Frontal cortex (tissue), 4 donors: ENCODE measurements at places on chromosomes 1 and 21.

GRCh38 chr1:245091818-245092637, 62.8 kb upstream of the KIF26B start:
- no peak for DNase-seq

DNA sequence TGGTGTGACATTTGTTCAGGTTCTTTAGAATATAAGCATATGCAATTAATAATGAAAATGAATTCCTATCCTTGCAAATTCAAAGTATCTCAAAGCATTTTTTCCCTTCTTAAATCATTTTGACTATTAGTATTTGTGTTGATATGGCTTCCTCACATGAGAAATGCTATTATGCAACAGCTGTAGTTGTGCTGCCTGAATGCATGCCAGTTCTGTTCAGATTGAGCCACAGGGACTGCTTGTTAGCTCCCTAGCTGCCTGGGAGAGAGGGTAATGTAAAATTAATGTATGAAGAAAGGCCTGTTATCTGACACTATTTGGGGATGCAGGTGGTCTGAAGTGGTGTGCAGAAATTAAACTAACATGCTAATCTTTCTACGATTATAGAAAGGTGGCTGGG, 45.5 kb downstream of the CACHD1 start:
- DNase-seq = no peak

DNA sequence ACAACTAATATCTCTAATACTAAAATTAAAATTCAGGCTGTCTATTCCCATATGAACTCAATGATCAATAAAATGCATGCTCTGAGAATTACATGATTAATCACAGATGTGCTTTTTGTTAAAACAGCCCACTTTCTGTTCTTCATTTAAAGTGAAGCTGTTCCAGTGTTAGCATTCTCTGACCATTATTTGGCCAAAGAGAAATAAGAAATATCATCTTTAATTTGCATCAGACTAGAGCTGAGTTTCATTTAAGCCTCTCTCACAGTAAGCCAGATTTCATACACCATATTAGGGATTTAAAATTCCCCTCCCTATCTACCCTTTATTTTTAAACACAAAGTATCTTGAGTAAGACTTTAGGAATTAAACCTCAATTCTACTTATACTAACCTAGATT, 261.6 kb downstream of the TPR start:
- DNase-seq = no peak

DNA sequence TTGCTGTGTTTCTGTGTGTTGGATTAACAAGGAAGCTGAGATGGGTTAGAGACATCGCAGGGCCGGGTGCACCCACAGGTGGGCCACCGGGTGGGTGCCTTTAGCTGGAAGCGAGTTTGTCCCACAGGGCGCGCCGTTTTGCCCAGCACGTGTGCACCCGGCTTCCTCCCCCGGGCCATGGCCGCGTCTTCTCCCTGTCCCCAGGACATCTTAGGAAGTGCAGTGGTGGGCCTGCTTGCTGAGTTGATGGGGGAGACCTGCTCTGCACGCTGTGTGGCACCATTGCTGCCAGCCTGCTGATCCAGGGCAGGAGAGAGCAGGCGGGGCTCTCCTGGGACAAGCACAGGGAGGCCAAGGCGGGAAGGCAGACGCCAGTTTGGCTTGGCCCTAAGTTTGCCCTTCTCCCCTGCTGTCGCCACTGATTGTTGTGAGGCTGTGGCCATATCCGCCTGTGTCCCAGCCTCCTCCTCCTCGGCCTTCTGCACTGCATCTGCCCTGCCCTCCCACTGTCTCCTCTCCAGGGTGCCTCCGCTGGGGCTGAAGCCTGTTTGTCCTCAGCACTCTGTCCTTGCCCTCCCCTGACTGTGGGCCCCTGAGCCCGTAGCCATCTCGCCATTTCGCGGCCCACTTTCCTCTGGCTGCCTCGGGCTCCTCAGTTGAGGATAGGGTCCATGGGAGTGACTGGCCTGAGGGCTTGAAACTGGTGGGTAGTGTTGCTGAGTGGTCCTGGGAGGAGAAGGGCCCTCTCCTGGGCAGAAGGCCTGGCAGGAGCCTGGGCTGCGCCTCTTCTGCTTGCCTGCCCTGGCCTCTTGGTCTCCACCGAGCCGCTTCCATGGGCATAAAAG, 47.6 kb downstream of the PKNOX1 start:
- no peak for DNase-seq

DNA sequence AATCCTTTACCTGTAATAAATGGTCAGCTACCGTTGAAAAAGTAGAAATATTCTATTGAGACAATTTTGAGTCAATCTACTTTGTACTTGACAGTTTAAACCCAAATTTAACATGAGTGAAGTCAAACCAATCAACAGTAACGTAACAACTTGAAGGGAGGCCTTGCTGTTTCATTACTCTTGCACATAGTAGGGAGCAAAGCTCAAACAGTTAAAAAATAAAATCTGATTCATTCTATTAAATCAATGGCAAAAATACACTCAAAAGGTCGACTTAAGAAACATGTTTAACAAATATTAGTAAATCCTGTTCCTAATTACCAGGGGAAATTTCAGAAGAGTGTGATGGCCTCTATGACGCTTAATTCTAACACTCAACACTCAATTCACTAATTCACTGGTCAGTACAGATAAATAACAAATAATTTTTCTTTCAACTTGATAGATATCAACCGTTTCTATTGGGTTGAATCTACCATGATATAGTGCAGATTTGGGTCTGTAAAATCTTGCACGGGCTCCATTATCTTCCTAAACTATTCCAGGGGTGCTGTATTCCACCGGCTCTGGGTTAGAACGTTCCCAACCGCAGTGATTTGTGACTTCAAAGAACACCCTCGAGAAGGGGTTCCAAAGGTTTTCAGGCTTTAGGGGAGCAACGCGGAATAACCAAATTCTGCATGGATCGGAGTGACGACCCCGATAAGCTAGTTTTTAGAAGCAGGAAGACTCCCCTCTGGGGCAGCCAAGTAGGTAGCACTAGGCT, 1.4 kb downstream of the TARBP1 start:
- DNase-seq = no peak

GRCh38 chr1:43074244-43074643, 97.8 kb downstream of the EBNA1BP2 start:
- no peak for DNase-seq

- no peak for DNase-seq
Measured at GRCh38 chr1:153778051-153778823, 3.0 kb downstream of the SLC27A3 start.

DNA sequence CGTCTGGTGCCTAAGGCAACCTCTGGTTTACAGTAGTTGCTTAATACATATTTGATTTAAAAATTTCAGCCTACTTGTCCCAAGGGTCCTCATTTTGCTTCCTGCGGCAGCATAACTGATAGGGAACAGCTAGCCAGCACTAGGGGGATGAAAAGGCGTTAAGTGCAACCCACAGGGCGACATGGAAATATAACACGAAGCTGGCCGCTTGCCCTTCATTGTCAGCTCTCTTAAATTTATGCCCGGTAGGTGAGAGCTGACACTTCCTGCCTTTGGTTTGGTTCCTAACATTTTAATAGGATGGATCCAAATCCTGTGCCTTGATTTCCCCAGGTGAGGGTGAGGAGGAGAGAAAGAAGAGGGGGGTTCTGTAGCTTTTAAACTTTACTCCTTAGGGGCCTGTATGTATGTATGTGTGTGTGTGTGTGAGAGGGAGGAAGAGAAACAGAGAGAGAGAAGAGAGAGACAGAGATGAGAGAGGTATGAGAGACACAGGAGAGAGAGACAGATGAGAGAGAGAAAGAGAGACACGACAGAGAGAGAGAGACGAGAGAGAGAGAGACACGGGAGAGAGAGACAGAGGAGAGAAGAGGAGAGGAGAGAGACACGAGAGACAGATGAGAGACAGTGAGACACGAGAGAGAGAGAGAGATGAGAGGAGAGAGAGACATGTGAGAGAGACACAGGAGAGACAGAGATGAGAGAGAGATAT, 938 bp upstream of the ACTN2 start:
- no peak for DNase-seq

DNA sequence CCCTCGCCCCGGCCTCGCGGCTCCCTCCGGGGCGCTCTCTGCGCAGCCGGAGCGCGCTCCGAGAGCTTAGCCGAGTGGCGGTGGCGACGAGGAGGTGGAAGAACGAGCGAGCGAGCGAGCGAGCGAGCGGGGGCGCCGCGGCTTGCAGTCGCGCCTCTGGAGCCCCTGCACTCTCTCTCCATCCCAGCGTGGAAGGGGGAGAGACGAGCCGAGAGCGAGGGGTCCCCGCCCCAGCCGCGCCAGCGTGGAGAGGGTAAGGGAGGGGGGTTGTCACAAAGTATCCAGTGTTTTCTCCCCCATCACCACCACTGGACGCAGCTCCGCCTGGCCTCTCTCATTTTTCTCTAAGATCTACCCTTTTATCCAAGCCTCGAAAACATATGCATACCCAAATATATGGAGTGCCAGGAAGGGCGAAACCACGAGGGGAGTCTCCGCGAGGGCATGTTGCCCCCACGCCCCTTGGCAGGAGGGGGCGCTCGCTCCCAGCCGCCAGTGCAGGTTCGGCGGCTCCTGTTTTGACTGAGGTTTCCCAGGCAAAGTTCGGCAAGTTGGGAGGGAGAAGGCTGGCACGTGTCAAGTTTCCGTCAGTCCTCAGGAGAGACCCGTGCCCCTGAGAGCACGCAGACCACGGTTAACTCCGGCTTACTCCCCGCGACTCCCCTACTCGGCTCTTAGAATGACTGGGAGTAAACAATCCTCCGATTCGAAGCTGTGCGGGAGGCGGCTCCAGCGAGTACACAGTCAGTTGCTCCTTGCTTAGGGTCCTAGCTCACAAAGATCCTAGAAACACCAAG, 569 bp upstream of the DAB1 start:
- DNase-seq = peak; percentile 32

DNA sequence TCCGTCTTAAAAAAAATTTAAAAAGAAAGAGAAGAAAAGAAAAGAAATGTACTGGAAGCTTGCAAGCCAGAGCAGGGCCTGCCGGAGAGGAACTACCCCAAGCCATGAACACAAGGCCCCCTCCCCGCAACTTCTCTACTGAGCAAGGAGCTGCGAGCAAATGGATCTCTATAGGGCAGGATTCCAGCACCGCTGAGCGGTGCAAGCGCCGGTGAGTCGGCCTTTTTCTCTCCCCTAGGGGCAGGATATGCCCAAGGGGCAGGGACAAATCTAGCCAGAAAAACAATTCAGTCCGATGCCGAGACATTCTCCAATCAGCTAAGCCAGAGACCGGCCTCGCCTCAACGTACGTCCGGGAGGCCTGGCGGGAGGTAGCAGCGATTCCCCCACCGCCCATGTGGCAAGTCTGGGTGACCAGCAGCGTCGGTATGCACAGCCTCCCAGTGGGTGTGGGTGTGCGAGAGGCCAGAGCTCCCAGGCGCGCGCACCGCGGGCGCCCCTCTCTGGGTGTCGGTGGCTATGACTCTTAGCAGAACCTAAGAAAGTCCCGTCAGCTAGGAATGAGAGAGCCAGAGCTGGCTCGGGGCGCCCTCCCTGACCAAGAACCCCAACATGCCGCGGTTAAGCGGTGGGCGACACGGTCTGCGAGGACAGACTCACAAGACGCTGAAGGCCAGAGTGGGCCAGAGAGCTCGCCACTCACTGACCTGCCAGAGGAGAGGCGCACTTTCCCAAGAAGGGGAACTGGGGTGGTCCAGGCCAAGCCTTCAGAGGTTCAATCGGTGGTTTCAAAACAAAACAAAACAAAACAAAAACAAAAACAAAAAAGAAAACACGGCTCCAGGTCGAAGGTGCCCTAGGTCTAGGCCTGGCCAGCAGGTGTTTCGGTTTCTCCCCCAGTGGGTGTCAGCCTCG, 1.9 kb downstream of the CSMD2 start:
- peak; percentile 75 for DNase-seq

DNA sequence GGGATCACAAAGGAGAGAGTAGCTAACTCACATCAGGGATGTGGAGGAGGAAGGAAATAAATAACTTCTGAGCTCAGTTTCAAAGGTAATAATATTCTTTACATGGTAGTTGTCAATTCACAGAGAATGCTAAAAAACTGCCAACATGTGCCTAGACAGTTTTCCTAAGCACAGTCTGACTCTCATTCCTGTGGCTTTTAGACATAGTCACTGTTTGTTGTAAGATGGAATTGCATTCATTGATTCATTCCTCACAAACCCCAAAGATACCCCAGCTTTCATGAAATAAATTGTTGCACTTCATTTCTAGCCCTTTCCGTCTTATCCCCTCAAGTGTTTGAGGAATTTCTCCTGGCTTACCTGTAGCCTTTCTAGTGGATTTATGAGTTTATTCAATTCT, 263.9 kb downstream of the NTNG1 start:
- DNase-seq = no peak
